T-helper 17 cell (primary cell): ENCODE measurements at places on chromosomes 6 and 20.

DNA sequence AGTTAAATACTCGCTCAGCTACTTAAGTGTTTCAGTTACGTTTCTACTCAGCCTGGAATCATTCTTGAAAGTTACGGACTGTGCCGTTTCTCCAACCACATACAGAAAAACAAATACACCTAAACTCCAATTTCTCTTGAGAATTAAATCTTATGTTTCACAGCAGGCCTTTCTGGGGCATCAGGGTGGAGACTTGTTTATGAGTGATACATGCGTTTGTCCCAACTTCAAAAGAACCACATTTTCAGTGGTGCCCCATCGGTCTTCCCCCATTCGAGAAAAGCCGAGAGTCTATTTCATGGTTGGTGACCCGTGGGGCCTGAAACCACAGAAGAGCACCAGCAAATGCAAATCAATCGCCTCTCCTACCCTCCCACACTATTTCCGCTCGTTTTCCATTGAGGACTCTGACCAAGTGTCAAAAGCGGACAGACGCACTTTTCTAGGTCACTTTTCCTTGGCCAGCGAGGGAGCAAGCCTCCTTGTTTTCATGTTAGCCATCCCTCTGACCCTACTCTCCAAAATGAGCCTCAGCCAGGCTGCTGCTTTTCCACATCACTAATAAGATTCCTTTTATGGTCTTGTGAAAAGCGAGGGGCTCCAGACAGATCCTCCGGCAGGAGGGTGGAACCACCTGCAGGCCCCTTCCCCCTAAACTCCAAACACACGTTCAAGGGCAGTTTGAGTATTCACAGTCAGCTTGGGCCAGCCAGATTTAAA, 3.1 kb downstream of the JAG1 start:
- no peak for DNase-seq

- no peak for DNase-seq
These were observed 85.8 kb downstream of the PLCG1 start for GRCh38 chr20:41223112-41223511.

- DNase-seq, result no peak
These were observed 30.3 kb downstream of the CD83 start for GRCh38 chr6:14147891-14148290.

- DNase-seq, result no peak
These were observed 296.9 kb downstream of the FOXC1 start for GRCh38 chr6:1906609-1907008.

DNA sequence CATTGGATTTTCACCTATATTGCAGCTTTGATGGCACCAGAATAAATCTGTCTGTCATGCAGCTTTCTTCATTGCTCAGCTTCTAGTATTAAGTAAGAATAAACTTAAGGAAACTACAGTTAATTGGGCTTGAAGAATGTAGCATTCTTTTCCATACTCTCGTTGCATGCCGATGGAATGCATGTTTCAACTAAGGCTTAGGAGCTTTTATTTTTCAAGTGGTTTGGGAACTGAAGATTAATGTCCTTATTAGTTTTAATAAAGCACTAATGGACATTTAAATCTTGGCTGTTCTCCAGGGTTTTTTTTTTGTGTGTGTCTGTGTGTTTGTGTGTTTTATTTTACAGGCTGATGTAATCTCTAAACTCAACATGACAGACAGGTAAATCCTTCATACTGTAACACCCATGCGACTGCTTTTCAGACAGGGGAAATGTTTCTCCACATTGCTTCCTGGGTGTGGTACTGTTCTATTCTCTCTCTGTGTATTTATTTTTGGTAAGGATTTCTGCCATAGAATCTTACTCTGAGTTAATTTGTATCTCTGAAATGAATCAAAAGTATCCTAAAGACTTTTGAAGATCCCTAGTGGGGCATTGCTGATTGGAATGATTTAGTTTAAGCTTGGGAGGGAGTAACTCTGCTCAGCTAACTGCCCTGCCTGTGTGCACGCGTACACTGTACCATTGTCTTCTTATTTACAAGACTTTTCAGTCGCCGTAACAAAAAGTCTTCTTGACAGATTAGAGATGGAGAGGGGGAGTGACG, 38.0 kb downstream of the SLC9A8 start:
- no peak for DNase-seq

DNA sequence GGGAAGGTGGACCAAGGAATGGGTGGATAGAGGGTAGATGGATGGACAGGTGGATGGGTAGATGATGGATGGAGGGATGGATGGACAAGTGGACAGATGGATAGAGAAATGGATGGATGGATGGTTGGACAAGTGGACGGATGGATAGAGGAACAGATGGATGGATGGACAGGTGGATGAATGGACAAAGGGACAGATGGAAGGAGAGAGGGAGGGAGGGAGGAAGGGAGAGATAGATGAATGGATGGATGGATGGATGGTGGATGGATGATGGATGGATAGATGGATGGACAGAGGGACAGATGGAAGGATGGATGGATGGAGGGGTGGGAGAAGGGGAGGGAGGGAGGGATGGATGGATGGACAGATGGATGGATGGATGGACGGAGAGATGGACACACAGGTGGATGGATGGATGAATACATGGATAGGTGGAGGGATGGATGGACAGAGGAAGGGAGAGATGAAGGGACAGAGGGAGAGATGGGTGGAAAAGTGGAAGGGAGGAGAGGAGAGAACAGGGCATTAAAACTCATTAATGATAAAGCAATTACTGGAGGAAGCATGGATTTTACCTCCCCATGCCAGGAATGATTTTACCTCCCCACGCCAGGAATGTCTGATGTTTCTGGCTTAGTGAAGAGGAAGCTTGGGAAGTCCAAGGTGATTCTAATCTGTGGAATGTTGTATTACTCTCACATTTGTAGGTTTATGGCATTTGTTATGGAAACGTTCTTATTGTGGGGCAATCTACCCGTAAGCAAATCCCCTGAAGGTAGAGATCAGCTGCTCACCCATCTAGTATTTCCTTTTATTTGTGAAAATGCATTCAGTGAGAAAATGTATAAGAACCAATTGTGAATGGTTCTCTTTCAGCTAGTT, 383.3 kb downstream of the TAF4 start:
- DNase-seq, result no peak

- no peak for DNase-seq
These were observed 7.2 kb upstream of the TRIB3 start for GRCh38 chr20:373171-373890.
